HS-27A (cell line): ENCODE measurements at places on chromosomes 3 and 15.

DNA sequence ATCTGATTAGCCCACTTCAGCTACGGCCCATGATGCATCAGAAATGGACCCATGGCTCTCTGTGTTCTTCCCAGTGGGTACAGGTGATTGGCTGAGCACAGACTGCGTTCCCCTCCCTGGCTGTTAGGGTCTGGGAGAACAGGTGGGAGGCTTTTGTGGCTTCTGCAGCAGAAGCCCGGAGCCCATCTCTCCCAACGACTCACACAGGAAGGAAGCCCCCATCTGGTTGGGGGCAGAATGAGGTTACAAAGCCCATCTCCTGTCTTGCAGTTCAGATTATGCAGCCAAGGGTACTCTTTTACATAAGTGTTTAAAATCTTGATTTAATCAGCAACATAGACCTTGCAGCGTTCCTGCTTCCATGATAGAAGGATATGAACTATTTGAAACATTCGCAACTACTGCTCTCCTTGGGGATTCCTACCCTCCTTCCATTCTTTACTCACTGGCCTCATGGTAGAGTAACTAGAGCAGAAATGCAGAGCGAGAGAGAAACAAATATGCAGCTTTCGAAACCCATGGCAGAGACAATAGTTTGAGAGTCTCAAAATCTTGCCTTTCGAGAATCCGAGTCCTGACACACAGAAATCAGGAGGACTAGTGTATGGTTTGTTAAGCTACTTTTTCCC, 291.3 kb downstream of the TLE3 start:
- DNase-seq: no peak

DNA sequence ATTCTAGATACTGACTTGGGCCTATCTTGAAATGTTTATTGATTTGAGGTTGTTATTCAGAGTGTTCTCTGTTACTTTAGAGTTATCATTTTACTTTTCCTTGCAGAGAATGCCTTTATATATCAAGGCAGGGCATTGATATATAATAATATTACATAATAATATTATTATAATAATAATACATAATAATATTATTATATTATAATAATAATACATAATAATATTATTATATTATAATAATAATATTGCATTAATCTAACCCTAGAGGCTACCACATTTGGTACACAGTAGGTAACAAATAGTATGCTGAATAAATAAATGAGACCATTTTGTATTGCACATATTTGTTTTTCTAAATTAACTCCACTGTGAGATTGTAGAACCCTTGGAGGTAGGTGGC, 216.3 kb downstream of the EFHB start:
- no peak for DNase-seq

DNA sequence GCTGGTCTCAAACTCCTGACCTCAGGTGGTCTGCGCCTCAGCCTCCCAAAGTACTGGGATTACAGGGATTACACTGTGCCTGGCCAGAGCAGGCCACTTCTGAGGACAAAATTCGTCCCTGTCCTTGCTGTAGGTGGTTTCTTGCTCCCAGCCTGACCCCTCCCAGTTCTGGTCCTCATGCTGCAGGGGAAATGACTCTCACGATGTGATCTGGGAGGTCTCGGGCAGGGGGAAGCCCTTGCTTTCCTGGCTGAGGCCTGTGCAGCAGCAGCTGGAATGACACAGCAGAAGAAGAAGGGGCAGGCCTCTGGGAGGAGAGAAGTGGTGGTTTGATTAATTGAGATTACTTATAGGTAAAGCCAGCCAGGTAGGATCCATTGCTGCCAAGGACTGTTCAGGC, 39.3 kb downstream of the MEGF11 start:
- no peak for DNase-seq

DNA sequence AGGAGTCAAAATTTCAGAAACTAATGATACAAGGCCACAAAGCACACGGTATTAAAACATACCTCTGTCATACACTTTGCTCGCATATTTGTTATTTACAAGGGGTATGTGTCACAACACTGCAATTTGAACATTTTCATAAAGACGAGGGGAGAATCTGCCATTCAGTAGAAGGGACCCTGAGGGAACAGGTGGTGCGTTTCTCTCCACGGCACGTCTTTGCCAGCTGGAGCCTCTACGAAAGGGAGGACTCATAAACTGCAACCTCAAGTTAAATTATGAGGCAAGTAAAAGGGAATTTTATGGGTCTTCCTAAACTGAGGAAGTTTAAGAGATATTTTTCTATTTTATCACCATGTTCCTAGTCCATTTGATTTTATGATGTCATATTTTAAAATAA, 19.1 kb downstream of the ATP10A start:
- DNase-seq: no peak

- DNase-seq: no peak
These were observed 57.6 kb downstream of the TAFA4 start for GRCh38 chr3:68874551-68875348.

DNA sequence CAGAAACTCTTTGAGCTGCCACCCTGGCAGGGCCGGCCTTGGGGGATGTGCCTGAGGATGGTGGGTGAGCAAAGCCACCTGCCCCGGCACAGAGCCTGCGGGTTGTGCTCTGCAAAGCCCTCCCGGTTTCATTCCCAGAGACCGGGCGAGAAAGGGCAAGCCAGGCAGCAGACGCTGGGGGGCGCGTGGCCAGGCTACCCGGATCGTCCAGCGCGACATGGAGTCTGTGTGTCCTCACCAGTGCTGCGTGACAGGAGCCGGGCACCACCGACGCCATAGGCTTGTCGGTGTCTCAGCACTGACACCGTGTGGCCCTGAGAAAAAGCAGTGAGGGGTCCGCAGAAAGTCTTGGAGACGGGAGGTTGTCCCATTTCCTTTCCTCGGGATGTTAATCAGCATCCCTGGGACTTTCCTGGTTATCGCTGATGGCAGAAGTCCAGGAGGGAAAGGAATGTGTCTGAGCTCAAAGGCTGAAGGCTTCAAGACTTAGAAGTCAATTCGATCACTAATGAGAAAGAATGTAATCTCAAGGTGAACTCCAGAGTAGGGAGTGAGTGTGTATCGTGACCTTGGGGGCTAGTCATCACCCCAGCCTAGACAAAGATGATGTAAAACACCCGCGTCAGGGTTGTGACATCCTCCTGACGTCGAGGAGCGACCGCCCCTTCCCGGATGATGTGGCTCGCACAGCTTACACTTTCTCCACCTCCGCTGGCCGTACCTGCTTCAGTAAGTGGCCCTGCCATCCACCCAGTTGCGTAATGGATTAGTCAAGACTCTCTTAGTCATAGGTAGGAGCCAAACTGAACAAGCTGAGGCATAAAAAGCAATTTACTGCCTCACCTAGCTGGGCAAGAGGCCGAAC, 36.3 kb upstream of the PLA2G4E start:
- DNase-seq: peak; percentile 46

- DNase-seq: no peak
These were observed 103.7 kb downstream of the MEGF11 start for GRCh38 chr15:66149871-66150270.

DNA sequence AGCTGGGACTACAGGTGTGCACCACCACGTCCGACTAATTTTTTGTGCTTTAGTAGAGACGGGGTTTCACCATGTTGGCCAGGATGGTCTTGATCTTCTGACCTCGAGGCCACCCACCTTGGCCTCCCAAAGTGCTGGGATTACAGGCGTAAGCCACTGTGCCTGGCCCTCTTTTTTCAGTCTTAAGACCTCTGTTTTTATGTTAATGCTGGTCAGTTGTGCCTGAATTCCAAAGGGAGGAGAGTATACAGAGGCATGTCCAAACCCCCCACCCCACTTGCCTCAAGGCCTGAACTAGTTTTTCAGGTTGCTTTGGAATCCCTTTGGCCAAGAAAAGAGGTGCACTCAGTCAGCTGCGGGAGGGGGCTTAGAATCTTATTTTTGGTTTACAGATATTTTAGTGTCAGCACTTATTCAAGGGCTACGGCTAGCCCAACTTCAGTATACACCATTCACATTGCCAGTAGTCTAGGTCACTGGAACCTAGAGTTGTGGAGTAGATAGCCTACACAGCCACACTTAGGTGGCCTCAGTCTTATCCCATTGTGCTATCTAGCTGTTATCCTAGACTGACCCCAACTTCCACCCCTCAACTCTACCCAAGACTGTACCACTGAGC, 128.0 kb upstream of the TPM1 start:
- DNase-seq: no peak

GRCh38 chr15:63340878-63341277, 40.8 kb downstream of the CA12 start:
- DNase-seq: no peak

DNA sequence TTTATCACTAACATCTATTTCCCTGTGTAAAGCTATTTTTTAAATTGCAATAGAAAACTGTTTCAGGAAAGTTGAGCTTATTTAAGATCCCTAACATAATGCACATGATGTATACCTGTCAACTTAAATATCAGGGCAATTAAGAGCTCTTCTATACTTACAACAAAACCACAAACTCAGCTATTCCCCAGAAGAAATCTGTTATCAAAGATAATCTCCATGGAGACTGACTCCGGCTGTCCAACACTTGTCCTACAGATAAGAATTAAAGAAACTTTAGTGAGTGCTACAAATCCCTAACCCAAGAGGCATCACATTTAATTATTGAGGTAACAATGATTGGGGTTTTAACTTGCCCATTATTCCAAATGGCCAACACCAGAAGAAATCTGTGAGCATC, 3.4 kb downstream of the SELENOK start:
- DNase-seq: no peak

GRCh38 chr3:8813411-8813810, 44.0 kb upstream of the OXTR start:
- DNase-seq: no peak

- no peak for DNase-seq
These were observed 473.9 kb upstream of the PPP2R3A start for GRCh38 chr3:135491491-135492205.

GRCh38 chr15:25803036-25803435, 60.1 kb downstream of the ATP10A start:
- no peak for DNase-seq

GRCh38 chr3:133300102-133300501, 99.8 kb upstream of the BFSP2 start:
- no peak for DNase-seq

DNA sequence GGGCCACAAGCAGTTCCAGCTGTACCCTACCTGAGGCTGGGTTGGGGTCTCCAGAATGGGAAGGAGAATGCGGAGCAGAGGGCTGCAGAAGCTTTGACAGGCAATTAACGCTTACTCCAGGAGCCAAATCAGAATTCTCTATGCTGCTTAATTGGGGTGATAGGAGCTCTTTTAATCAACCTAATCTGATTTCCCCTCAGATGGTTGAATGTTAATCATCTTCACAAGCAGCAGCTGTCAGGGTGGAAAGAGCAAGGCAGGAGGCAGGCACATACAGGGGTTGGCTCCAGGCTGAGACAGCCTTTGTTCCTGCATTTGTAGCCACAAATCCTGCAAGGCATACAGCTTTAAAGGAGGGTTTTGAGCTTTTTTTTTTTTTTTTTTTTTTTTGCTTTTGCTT, 2.6 kb downstream of the CILP start:
- no peak for DNase-seq

- no peak for DNase-seq
These were observed 404.1 kb upstream of the ATP11B start for GRCh38 chr3:182389071-182389815.

DNA sequence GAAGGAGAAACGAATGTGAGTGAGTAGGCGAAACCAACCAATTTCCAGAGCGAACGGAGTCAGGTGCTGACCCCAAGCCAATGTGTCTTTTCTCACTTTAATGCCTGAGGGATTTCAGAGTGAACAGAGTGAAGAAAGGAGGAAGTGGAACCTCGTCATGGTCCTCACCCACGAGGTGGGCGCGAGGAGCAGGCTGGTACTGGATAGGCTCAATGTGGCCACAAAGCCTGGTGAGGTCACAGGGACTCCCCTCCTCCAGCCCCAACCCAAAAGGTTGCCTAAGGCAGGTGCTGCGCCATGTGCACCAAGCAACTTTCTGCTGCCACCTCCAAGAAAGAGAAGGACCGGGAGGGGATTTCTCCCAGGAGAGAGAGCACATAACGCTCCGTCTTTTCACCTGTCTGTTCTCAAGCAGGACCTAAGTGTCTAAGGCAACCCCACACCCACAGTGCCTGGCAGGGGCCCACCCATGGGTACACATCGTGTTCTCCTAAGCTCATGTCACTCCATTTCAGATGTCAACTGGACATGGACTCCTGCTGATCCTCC, 3.8 kb downstream of the NRROS start:
- no peak for DNase-seq

DNA sequence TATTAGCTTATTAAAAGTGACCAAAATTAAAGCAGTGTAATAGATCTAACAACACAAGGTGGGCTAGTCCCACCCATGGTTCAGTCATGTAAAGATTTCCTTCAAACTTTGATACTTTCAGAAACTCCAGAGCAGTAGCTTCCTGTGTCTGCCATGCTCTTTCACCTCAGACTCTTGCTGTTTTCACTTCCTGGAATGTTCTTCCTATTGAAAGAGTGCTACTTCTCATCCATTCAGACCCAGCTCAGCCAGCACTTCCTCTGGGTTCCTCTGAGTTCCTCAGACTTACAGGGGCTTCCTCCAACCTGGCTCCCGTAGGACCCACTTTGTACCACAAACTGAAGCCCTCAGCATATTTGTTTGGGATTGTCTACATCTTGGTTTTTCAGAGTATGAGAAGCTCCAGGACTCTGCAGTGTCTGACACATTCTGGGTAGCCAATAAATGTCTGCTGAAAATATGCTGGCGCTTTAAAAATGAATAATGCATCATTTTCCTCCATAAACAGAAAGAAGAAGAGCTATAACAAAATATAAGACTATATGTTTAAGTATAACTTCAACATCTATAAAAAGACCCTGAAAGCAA, 18.0 kb downstream of the NCEH1 start:
- no peak for DNase-seq

- DNase-seq: no peak
These were observed 987.0 kb downstream of the NTRK3 start for GRCh38 chr15:87269566-87269965.

DNA sequence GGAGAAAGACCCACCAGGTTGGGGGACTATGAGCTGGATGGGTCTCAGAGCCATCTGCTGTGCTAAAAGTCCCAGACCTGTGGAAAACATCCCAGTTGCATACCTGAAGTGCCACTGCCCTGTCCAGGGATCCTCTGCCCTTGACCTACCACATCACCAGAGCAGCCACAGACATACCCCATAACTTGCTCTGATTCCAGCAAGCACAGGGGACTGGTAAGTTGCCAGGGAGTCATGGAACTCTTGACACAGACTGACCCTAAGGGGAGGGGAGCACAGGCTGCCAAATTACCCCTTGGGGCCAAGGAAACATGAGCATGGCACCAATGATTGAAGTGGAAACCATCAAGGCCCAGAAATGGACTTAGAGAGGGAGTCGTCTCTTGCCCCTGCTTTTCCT, 1335.1 kb upstream of the ALCAM start:
- no peak for DNase-seq

GRCh38 chr15:70867911-70868467, 14.0 kb upstream of the LARP6 start:
- DNase-seq: no peak

- no peak for DNase-seq
These were observed 139.1 kb downstream of the RTP4 start for GRCh38 chr3:187507266-187507665.

- DNase-seq: no peak
These were observed 32.6 kb downstream of the MAP2K5 start for GRCh38 chr15:67575039-67575502.
